ENCODE measurements at places on chromosomes 1 and 21.

GRCh38 chr1:206937425-206937824 lies 8.8 kb downstream of the PIGR start:
- DNase-seq = no peak

DNA sequence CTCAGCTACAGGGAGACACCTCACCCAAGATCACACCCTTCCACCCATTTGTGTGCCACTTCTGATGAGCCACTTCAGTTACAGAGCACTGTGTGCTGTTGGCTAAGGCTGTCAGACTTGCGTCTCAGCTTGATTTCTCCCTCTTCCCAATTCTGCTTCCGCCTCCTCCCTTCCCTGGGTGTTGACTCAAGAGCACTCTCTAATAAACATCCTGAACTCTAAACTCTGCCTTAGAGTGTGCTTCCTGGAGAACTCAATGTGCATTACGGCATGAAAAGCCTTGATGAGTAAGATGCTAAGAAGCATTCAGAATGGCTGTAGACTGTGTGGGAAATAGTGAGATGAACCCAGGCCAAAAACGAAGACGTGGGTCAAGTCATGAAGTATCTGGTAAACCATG lies 54.9 kb upstream of the S1PR1 start:
- DNase-seq = no peak

DNA sequence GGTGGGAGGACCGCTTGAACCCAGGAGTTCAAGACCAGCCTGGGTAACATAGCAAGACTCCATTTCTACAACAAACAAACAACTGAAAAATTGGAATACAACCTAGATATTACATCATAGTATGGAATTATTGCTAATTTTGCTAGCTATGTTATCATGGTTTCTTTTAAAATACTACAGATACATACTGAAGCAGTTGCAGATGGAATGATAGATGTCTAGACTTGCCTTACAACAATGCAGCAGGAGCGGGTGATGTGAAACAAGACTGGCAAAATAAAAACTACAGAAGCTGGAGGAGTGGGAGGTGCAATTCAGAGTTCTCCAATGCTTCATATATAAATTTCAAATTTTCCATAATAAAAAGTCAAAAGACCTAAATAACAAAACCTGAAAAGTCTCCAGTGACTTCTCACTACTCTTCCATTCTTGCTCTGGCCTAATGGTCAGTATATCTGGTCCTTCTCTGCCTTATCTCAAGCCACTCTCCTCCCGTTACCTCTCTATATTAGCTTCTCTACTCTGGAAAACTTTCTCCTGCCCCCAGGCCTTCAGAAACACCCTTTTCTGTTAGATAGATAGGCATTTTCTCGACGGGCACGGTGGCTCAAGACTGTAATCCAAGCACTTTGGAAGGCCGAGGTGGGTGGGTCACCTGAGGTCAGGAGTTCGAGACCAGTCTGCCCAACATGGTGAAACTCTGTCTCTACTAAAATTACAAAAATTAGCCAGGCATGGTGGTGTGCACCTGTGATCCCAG lies 28.5 kb upstream of the TMEM200B start:
- DNase-seq = no peak

- no peak for DNase-seq
These were observed 251.0 kb downstream of the OLFM3 start for GRCh38 chr1:101745551-101746270.

- no peak for DNase-seq
These were observed 34.6 kb downstream of the COQ8A start for GRCh38 chr1:226974544-226975258.

DNA sequence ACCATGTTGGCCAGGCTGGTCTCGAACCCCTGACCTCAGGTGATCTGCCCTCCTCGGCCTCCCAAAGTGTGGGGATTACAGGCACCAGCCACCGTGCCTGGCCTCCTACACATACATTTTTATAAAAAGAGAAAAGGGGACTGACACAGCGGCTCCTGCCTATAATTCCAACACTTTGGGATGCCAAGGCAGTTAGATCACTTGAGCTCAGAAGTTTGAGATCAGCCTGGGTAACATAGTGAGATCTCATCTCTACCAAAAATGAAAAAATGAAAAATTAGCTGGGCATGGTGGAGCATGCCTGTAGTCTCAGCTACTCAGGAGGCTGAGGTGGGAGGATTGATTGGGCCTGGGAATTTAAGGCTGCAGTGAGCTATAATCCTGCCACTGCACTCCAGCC lies 23.4 kb downstream of the ZNF281 start:
- DNase-seq = no peak

Data from activated CD4-positive, alpha-beta T cell treated with anti-CD3 and anti-CD28 coated beads for 24 hours (primary cell).